ENCODE measurements at places on chromosomes 4 and X.

GRCh38 chr4:173002830-173003561, 165.6 kb upstream of the GALNT7 start:
- H3K36me3 ChIP-seq: no peaks in the 10 kb centered on the region
- no peak overlapping the region for H3K4me3 ChIP-seq
- H3K4me1 ChIP-seq: no peaks in the 10 kb centered on the region
- no peak for DNase-seq
- H3K27ac ChIP-seq: no peak overlapping the region

GRCh38 chr4:13728761-13729160, 101.2 kb upstream of the BOD1L1 start:
- H3K27ac ChIP-seq: no peak overlapping the region
- H3K4me3 ChIP-seq: no peak overlapping the region
- no peaks in the 10 kb centered on the region for H3K27me3 ChIP-seq

DNA sequence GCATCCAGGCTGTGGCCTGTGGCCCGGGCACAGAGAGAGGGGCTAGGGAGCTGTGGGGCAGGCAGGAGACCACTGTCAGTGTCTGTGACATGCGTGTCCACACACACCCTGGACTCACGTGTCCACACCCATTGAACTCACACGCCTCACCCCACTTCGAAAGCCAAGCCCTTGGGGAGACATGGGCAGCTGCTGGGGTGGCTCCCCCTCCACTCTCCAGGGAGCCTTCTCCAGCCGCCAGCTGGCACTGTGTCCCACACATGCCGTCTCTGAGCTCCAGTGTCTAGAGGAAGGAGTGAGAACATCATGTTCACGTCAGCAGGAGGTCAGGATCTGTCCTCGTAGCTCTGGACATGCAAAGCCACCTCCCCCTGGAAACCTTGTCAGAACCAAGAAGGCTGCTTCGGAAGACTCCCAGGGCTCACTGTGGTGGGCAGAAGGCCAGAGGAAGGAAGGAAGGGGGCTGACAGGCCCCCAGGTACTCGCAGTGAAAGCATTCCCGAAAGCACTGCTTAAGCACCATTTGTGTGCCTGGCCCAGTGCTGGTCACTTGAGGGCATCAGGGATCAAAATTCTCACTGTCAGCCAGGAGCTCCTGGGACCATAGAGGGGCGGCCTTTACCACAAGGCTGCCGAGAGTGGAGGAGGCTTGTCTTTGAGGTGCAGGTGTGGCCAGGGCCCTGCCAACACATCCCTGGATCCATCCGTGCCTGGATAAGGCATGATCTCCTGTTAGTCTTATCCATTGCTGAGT, 61.4 kb downstream of the HTRA3 start:
- no peaks in the 10 kb centered on the region for H3K27me3 ChIP-seq
- H3K27ac ChIP-seq: no peak overlapping the region

GRCh38 chr4:4437798-4438470, 51.0 kb downstream of the NSG1 start:
- no peaks in the 10 kb centered on the region for H3K36me3 ChIP-seq
- DNase-seq: no peak
- H3K4me3 ChIP-seq: no peak overlapping the region

- DNase-seq: no peak
- H3K4me1 ChIP-seq: no peaks in the 10 kb centered on the region
- no peaks in the 10 kb centered on the region for H3K27me3 ChIP-seq
- H3K27ac ChIP-seq: no peak overlapping the region
- H3K4me3 ChIP-seq: no peak overlapping the region
- no peaks in the 10 kb centered on the region for H3K36me3 ChIP-seq
Observed at GRCh38 chrX:131862321-131862720, 160.8 kb upstream of the STK26 start.

Data from H1 (cell line).